ENCODE measurements at places on chromosomes 4 and X. TPM values are rescaled to one million over a fixed set of nuclear protein-coding genes. Genes with fewer than 3 reads are reported as not detected.

DNA sequence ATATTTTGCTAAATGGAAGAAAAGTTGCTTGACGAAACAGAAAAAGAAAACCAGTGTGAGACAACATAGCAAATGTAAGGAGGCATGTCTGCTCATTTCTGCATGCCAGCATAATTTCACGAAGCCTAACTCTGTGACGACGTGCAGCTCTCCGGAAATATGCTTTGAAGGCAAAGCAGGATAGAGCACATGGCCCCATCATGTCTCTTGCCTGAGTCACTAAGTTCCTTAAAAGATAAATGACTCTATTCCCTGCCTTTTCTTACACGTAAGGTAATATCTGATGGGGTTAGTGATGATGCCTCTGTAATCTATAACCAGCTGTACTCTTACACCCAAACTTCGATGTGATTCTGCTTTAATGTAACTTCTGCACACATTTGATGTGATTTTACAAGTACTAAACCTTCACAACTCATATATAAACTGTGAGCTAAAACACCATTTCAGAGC, 64.5 kb downstream of the ANXA3 start:
- DNase-seq: no peak

DNA sequence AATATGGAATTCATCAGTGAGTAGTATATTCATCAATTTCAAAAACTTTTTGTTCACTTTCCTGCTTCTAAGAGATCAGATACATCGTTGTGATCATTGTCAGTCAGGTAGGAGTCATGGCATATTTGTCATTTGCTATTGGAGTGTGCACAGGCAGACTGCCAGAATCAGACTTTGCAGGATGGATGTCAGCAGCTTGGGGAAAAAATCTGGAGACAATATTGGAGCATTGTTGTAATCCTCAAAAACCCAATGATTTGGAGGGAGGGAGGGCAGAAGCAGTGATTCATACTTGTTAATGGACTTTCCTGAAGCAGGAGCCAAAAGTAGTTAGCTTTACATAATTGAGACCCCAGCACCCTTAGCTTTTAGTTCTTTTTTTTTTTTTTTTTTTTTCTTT, 59.6 kb upstream of the DRP2 start:
- no peak for DNase-seq

GRCh38 chr4:47010912-47011446, 17.6 kb upstream of the GABRA4 start:
- DNase-seq: no peak

The TMEM150C gene
- total RNA-seq: 0.59 TPM

DNA sequence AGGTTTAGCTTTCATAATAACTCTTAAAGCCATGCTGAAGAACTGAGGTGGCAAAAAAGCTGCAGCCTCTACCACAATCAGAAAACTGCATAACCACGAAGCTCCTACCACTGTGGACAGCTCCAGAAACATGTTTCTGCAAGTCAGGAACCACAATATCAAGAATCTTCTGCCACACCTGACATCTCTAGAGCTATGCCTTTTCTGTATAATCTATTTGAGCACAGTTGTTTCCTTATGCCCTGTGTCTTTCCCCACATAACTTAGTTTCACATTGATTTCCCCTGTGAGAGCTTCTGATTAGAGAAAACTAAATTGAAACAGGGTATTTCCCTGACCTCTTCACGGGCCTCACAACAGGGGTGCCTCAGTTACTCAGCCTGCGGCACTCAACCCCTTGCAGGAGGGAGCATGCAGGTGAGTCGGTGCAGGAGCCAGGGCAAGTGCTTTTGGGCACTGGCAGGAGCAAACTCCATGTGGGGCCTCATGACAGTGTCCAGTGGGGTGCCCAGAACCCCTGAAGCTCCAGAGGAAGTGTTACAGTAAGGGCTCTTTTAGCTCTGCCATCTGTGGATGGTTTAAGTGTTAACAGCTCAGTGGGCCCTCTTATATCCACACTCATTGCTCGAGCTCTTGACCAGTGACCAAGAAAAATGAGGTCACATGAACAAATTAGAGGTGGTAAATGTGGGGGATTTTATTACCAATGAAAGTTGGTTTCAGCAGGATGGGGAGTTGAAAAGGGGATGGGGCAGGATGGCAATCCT, 132.8 kb upstream of the BMP3 start:
- peak; percentile 35 for DNase-seq

The PCDH7 gene
- total RNA-seq: 22.6 TPM

The IGSF1 gene
- total RNA-seq: not detected

The FAM9C gene
- total RNA-seq: not detected

DNA sequence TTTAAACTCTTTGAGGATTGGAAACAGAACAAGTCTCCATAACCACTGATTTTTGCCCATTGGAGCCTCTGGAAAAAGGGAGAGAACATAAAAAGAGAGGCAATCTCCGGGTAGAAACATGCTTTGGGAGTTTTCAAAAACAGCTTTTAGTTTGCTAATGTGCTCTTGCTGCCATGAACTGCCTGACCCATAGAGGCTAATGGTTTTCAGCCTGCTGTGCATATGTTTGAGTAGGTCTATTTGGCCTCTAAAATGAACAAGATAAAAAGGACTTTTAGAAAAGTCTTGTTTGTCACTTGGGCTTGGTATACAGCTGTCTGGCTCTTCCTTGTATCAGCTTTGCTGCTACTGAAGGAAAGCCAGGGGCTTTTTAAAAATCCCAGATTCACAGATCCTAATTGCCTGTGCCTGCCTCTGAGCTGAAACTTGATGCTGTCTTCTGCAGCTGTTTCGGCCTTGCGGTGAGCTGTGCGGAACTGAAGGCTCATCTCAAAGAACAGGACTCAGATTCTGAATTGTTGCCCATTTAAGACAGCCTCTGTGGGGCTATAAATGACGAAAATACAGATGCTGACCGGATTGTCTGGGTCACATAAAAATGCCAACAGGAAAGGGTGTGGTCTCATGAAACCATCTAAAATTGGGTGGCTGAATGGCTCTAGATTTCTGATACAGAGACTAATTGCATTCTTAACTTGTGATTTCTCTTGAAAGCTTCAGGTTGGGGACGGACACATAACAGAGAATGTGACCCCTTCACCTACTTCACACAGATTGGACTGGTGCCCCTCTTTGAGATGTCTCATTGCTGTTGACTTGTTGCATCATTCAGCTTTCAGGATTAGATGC, 18.4 kb upstream of the ZNF41 start:
- DNase-seq: peak; percentile 44

DNA sequence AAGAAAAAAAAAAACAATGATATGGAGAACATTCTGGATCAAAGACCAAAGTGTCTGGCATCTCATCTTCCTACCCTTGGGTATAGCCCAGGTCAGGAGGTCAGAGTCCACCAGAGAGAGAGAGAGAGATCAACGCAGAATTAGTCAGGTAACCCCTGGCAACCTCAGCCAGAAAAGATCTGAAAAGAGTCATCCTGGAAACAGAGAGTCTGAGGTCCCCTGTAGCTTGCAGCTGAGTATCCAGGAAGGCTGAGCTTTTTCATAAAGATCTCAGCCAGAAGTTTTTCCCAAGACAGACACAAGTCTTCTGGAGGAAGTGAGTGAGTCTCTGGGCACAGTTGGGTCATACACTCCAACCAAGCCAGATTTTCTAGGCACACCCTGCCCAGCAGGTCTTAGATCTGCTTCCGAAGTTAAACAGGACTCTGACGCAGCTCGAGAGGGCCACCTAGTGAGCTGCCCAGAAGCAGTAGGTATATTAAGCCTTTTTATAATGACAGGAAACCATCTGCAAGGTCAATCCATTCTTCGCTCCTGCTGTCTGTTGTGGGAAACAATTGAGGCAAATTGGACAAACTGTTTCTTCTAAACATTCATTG, 35.7 kb downstream of the ACE2 start:
- DNase-seq: peak; percentile 80

The WNK3 gene
- total RNA-seq: 0.32 TPM

DNA sequence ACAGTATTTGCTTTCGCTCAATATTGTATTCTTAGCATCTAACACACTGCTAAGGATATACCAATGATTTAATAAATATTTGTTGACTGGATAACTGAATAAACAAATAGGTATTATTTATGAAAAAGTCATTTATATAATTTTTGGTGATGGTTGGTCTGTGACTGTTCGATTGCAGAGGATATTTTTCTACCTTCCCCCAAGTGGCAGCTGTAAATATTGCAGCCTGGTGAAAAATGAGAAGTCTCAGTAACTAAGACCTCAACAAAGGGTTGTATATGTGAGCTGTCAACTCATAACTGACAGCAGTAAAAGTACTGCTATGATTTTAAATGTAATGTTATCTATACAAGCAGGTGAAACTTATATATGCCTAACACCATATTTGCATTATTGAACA, 36.0 kb downstream of the HTR2C start:
- no peak for DNase-seq

The NIPAL1 gene
- total RNA-seq: 16.4 TPM

GRCh38 chrX:1074755-1075154, 137.7 kb downstream of the CRLF2 start:
- DNase-seq: no peak

- no peak for DNase-seq
Measured at GRCh38 chrX:135432453-135432852, 10.7 kb downstream of the SMIM10L2A start.

The JAKMIP1 gene
- total RNA-seq: not detected

GRCh38 chrX:32153585-32153984, 1057.8 kb downstream of the DMD start:
- no peak for DNase-seq

- no peak for DNase-seq
Measured at GRCh38 chr4:10024303-10024702, 3.0 kb upstream of the SLC2A9 start.

GRCh38 chr4:153419673-153420278, 46.4 kb upstream of the TMEM131L start:
- no peak for DNase-seq

GRCh38 chr4:71266090-71266794, 72.6 kb upstream of the SLC4A4 start:
- DNase-seq: no peak

DNA sequence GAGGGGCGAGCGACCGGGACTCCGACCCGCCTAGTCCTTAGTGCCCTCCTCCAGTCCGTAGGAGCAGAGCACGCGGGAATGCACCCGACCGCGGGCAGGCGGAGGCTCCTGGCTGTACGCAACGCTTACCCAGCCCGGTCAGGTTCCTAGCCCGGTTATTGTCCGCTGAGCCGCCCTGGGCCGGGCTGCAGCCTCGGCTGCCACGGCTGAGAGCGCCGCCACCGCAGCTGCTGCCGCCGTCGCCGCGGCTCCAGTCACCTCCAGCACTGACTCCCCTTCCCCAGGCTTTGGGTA, at the start of gene AMER1:
Gene AMER1 (minus strand): TSS at position 268 of the 294 bp plus-strand sequence. CDS start 12,422 bp downstream, outside the sequence.
- DNase-seq: no peak

DNA sequence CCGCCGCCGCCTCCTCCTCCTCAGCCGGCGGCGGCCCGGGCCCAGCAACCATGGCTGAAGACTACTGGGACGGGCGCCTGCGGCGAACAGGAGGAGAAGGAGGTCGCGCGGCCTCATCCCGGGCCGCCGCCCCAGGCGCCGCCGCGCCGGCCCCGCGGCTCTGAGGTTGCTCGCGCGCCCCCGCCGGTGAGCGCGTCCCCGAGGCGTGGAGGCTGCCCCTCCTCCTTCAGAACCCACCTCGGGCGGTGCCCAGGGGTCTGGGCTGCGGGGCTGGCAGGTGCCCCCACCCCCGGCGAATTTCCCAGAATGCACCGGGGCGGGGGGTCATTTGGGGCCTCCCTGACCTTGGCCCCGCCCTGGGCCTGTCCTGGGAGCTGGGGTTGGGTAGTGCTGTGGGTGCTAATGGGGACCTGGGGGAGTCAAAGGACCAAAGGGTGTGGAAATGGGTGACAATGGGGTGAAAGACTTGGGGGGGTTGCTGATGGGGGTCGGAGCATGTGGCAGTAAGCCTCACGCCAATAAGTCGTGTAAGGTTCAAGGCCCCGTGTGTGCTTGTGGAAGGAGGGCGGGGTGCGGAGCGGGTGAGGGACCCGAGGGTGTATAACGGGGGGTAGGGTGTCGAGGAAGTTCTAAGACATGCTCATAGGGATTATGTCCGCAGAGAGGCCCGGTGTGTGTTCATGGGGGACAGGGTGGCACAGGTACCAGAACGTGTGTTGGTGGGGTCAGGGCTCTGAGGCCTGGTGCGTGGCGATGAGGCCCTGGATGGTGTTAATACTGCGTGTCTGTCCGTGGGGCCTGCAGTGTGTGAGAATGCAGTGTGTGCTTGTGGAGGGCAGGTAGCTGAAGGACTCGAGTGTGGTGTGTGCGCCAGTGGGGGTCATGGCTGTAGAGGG, 687 bp downstream of the CDK16 start:
- no peak for DNase-seq

DNA sequence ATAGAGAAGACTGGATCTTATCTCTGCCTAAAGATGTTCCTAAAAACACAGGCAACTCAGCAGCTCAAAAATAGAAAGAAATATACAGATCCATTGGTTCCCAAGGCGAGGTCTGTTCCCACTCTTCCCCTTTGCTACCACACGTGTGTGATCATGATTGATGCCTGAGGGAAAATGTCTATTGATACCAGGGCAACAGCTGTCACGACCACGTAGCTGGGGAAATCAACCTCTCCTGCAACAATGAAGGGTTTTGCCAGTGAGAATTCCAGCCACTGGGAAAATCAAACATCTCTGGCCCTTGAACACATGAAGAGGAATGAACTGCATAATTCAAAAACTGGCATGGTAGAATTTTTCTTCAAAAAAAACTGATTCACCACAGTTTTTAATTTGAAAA, 131.0 kb upstream of the MAP3K15 start:
- no peak for DNase-seq

The TRIML1 gene
- not detected for total RNA-seq

The ASB5 gene
- not detected for total RNA-seq

Data from mammary epithelial cell (primary cell).